Femur (tissue), 1 donor: ENCODE measurements at places on chromosomes 6 and 20.
A peak's percentile ranks its signal among the peaks of the same experiment; 100 is the strongest.

GRCh38 chr6:119575721-119576120, 226.2 kb upstream of the MAN1A1 start:
- DNase-seq, result no peak

DNA sequence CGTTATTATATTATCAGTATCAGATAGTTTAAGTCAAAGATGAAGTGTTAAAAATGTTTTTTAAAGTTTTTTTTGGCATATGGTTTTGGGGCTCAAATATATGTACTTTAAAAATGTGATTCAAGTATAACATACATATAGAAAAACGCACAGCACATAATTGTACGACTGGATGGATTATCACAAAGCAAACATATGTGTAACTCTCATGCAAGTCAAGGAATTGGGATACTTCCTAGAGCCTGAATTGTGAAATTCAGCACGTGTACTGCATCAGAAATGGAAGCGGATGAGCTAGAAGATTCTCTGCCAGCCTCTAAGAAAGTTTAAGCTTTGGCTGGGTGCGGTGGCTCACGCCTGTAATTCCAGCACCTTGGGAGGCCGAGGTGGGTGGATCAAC, 340.9 kb downstream of the PRL start:
- no peak for DNase-seq

- no peak for DNase-seq
Measured at GRCh38 chr6:106988664-106989063, 14.1 kb upstream of the CD24 start.

- peak; percentile 70 for DNase-seq
Measured at GRCh38 chr20:57061051-57061900, 205.2 kb downstream of the BMP7 start.

- no peak for DNase-seq
Measured at GRCh38 chr6:14889611-14890593, 356.0 kb upstream of the JARID2 start.

DNA sequence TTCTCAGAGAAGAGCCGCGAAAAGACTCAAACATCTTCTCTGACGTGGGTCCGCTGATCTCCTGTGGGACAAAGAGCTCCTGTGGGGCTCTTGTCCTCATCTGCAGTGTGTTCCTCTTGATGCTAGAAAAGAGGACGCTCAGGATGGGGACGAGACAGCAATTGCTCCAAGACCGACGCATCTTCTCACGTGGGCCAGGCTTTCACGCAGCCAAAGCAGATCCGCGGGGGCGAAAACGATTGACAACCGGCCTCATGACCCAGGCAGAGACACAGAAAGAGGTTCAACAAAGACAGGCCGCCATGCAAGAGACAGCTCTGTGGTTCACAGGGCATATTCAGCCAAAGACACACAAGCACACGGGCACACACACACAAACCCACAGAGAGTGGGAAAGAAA, 971.8 kb upstream of the DEFB115 start:
- DNase-seq, result no peak

DNA sequence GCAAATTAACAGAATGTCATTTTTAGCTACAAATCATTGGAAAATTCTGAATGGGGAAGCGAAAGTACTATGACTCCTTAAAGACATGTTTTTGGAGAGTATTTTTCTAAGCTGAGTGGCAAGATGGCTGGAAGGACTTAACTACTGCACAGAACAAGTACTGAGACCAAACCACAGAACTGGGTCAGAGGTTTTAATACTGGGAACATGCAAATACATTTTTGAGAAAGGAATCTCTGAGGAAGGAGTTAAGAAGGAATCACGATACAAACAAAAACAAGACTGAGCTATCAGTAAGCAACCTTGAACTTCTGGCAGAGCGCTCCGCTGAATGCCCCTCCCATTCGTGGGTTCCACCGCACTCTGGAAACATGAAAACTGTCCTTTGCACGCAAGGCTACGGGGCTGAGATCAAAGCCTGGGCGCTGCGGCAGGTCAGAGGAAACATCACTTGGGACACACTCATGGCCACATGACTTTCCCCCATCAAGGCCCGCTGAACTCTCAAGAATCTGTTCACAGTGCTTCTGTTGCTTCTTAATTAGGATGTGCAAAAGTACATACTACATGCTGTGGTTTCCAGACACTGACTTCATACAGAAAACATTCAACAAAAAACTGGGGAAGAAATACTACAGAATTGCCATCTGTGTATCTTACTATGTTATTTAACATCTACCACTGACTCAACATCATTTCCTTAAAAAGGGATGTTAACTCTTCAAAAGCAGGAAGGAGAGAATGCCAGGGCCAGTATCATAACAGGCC, 27.8 kb downstream of the SLC23A2 start:
- DNase-seq, result peak; percentile 58

GRCh38 chr6:147752689-147753403, 244.4 kb downstream of the SAMD5 start:
- no peak for DNase-seq

DNA sequence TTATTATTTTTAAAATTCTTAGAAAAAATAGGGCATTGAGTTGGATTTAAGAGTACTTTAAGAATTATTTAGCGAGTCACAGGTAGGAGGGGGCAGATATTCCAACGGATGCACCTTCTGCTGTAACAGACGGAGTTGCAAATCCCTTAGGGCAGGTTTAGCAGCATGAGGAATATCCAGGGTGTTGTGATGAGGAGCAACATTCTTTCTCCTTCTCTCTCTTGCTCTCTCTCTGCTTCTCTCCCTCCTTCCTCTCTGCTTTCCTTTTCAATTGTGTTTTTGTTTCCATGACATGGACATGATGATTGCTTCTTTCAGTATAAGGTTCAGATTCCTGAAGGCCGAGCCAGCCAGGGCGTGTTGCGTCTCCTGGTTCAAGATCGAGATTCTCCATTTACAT, 28.9 kb downstream of the CDH26 start:
- DNase-seq, result no peak

GRCh38 chr20:33719277-33719988, 677 bp downstream of the PXMP4 start:
- DNase-seq, result no peak

DNA sequence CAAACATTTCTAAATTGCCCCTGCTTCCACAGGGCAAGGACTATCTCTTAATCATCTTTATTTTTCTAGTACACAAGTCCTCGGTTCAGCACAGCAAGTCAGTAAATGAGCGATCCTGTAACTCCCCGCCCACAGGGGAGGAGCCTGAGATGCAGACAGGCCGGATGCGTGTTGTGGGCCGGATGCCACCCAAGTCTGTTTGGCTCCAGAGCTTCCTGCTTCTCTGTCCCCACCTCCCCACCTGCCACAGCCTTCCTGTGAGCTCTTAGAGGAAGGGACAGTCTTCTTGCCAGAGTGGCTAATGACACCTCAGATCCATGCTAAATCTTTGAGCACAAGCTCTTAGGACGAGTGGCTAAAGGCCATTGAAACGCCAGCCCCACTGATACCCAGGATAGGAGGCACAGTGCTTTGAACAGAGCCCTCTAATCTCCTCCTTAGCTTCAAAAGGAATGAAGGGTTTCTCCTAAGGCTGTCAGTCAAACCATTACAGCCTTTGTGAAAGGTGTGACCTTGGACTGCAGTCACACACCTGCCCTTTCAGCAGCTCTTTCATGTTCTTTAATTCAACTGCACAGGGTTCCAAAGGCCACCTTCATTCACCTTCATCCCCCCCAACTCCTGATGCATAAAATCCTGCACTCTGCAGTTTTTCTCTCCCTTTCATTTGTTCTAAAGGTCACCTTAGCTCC, 264.3 kb downstream of the TFAP2C start:
- no peak for DNase-seq

DNA sequence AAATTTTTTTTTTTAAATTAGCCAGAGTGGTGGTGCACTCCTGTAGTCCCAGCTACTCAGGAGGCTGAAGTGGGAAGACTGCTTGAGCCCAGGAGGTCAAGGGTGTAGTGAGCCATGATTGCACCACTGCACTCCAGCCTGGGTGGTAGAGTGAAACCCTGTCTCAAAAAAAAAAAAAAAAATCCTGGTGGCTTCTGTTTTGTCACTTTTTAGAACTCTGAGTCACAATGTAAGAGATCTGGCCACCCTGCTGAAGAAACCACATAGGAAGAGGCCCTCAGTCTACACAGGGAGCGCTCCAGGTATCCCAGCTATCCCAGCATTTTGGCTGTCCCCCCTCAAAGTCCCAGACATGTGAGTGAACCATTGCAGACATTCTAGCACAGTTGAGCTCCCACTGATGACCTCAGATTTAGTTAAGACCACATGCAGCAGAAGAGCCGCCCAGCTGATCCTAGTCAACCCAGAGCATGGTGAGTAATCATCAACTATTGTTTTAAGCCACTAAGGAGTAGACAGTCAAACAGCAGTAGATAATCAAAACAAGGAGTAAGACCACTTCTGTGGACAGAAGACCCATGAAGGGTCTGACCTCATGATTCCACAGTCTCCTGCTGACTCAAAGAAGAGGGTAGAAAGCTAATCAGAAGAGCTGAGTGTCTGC, 12.7 kb upstream of the ARFGEF2 start:
- DNase-seq, result no peak

DNA sequence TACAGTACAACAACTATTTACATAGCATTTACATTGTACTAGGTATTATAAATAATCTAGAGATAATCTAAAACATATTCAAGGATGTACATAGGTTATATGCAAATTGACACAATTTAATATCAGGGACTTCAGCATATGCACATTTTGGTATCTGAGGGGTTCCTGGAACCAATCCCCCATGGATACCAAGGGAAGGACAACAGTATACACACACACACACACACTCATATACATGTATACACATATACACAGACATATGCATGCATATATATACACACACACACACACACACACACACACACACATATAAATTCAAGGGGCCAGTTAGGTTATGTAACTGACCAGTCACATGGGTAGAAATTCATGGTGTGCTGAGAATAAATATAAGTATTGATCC, 24.9 kb downstream of the ADGRF5 start:
- DNase-seq, result no peak

DNA sequence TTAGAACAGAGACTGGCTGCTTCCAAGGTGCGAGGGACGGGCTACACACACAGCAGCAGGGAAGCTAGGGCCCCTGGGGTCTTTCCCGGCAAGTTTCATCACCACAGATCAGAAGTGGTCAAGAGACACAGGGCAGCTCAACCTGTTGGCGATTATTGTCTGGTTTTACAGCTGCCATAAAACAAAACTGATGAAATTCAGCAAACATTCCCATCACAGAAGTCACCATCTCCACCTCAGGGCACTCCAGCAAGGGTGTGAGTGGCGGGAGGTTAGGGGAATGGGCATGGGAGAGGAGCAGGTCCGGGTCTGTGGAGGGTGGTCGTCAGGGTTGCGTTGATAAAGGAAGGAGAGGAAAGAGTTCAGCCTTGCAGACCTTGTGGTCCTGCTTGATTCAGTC, 91.0 kb downstream of the PXDC1 start:
- no peak for DNase-seq

DNA sequence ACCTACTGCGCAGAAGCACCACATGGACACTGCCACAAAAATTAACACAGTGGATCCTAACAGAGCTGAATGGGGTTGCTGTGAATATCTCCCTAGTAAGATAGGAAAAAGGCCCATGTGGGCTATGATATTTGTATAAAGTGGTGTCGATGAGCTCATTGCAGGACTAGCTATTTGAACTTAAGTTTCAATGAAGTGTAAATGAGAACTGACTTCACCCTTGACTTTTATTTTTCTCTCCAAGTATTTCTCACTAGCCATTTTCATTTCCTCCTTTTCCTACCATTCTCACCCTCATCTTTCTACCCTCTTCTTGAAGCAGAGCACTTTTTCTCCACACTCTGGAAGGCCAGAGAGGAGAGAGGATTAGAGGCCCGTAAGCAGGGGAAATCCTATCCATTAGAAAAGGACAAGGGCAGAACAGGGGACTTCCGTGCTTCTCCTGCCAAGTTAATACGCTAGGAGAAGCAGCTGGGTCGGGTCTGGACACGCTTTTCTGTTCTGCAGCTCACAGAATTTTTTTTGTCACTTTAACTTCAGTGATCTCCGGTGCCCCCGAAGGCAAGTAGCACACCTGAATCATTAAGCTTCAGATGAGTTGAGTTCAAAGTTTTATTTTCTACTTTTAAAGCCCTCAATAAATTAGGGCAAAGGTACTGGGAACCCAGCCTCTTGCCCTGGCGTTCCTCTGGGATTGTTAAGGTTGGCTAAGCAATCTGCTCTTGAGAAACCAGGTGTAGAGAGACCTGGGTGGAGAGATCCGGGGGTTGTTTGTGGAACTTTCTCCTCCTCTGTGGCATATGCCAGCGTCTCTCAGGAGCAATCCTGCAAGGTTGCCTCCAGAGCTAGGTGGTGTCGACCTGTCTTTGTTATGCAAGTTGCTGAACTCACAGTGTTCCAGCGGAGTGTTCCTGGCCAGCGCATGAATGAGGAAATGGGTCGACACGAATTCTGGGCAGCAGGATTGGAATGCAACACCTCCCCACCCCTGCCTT, 56.2 kb upstream of the ARID1B start:
- peak; percentile 45 for DNase-seq

DNA sequence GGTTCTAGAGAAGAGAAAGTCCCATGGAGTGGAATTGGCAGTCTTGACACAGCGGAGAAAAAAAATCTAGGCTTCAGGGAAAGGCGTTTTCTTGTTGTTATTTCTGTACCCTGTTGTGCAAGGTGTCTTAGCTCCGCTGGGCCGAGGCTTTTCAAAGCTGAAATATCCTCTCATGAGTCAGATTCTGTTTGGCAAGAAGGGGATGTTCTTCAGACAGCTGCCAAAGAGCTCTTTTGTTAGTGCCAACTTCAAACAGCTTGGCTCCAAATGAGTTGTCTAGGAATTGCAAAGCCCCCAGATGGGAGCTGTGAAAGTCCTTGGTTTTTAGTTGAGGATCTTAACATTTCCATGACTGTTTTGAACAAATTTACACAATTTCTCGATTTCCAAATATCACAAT, 45.6 kb downstream of the LRRN4 start:
- peak; percentile 31 for DNase-seq

- peak; percentile 82 for DNase-seq
Measured at GRCh38 chr6:144286503-144287393, 1.6 kb downstream of the UTRN start.

- no peak for DNase-seq
Measured at GRCh38 chr6:55528624-55529023, 50.4 kb downstream of the HMGCLL1 start.

DNA sequence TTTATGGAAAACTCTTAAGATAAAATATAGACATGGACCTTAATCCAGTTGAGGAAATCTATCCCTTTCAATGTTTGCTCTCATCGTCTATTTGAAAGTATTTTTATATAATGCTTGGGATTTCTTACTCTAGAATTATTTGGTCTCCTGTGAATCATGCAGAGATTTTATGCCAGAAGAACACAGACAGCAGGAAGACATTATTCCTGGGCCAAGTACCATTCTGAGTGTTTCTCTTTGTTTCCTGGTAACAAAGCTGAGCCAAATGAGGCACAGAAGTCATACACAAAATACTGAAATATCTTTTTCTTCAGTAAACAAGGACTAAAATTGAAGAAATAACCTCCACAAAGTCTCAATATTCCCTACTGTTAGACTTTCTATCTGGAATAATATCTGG, 538.2 kb upstream of the EYS start:
- DNase-seq, result no peak

DNA sequence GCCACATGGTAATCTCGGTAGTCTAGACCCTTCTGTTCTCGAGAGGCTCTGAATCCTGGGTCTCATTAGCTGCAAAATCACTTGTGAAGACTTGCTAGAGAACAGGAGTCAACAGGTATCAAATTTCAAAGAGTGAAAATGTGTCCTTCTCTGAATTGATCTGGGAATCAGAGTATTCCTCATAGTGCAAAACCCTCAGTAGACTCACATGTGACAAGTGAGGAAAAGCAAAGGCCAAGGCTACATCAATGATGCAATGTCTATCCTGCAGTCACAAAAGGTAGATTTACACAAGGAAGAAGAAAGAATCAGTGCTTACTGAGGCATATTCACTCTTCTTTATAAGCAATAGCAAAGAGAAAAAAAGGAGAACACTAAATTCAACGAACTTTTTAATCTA, 1220.0 kb upstream of the GJE1 start:
- no peak for DNase-seq
